Activated CD4-positive, alpha-beta memory T cell treated with anti-CD3 and anti-CD28 coated beads for 36 hours (primary cell): ENCODE measurements at places on chromosomes 7 and 10. TPM values are rescaled to one million over a fixed set of nuclear protein-coding genes. Genes with fewer than 3 reads are reported as not detected.

GRCh38 chr7:24469118-24469517, 104.1 kb upstream of the PALS2 start:
- H3K27ac ChIP-seq: no peak overlapping the region
- no peak for DNase-seq
- no peaks in the 10 kb centered on the region for H3K4me1 ChIP-seq
- H3K4me3 ChIP-seq: no peak overlapping the region

GRCh38 chr7:5681979-5682546, 99.4 kb downstream of the RNF216 start:
- H3K4me3 ChIP-seq: peak overlapping the region; percentile 50
- H3K27me3 ChIP-seq: no peaks in the 10 kb centered on the region
- peak overlapping the region; percentile 81 for H3K27ac ChIP-seq
- H3K36me3 ChIP-seq: peaks cover 19% of the 10 kb centered on the region
- no peak for DNase-seq

- H3K4me3 ChIP-seq: no peak overlapping the region
- no peaks in the 10 kb centered on the region for H3K4me1 ChIP-seq
- DNase-seq: no peak
- H3K36me3 ChIP-seq: no peaks in the 10 kb centered on the region
- no peaks in the 10 kb centered on the region for H3K27me3 ChIP-seq
- no peak overlapping the region for H3K27ac ChIP-seq
Observed at GRCh38 chr7:79782256-79782655, 328.8 kb upstream of the MAGI2 start.

- no peaks in the 10 kb centered on the region for H3K36me3 ChIP-seq
- H3K27me3 ChIP-seq: peaks cover 1% of the 10 kb centered on the region
- DNase-seq: no peak
Observed at GRCh38 chr10:114679552-114679951, 21.5 kb upstream of the ABLIM1 start.

- no peaks in the 10 kb centered on the region for H3K27me3 ChIP-seq
- no peak overlapping the region for H3K27ac ChIP-seq
- no peak overlapping the region for H3K4me3 ChIP-seq
- peaks cover 10% of the 10 kb centered on the region for H3K4me1 ChIP-seq
Observed at GRCh38 chr10:3538656-3539531, 246.1 kb downstream of the KLF6 start.

PPP1R3A gene
- not detected for total RNA-seq

NAT16 gene
- total RNA-seq: not detected

PON1 gene
- not detected for total RNA-seq

DNA sequence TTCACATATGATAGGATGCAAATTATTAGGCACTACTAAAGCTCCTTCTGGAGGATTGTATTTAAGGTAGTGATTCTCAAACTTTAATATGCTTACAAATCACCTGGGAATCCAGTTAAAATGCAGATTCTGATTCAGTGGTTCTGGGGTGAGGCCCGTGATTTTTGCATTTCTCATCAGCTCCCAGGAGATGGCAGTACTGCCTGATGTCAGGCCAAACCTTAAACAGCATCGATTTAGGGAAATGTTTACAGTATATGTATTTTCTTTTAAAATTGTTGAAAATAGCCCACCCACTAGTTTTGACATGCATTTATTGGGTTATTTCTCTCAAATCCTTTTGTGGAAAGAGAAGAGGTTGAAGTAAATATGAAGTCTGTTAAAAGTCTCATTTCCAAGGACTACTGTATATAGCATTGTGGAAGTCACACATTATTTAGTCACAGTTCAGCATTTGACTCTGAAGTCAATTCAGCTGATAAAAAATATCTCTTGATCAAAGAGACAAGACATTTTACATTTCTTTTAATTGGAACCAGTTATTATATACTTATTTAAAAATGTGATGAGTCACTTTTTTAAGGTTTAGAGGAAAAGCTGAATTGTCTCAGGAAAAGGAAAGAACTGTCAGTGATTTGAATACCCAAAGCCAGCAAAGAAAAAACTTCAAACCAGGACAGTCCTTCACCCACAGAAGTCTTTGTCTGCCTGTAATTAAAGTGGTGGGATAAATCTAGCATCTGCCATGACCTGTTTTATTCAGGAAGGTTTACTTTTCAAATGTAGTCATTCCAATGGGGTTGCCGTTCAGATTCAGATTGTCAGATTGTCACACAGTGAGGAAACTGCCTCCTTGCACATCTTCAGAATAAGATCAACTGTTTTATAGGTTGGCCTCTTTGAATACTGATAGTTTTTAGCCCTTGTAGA, 21.1 kb upstream of the HBP1 start:
- no peaks in the 10 kb centered on the region for H3K27me3 ChIP-seq
- peaks cover 6% of the 10 kb centered on the region for H3K4me1 ChIP-seq
- no peak overlapping the region for H3K27ac ChIP-seq
- no peaks in the 10 kb centered on the region for H3K36me3 ChIP-seq
- H3K4me3 ChIP-seq: no peak overlapping the region
